Psoas muscle (tissue), 8 donors: ENCODE measurements at places on chromosomes 4 and X.

GRCh38 chr4:162732876-162733275, 433.8 kb downstream of the NAF1 start:
- peaks cover 7% of the 10 kb centered on the region for H3K4me1 ChIP-seq
- no peaks in the 10 kb centered on the region for H3K36me3 ChIP-seq
- no peak overlapping the region for H3K27ac ChIP-seq
- H3K27me3 ChIP-seq, result no peaks in the 10 kb centered on the region

GRCh38 chrX:121570072-121570841, 522.8 kb downstream of the GLUD2 start:
- H3K4me3 ChIP-seq, result no peak overlapping the region
- no peaks in the 10 kb centered on the region for H3K27me3 ChIP-seq
- no peak overlapping the region for H3K27ac ChIP-seq
- no peaks in the 10 kb centered on the region for H3K36me3 ChIP-seq
- DNase-seq, result peak; percentile 6
- H3K4me1 ChIP-seq, result no peaks in the 10 kb centered on the region

DNA sequence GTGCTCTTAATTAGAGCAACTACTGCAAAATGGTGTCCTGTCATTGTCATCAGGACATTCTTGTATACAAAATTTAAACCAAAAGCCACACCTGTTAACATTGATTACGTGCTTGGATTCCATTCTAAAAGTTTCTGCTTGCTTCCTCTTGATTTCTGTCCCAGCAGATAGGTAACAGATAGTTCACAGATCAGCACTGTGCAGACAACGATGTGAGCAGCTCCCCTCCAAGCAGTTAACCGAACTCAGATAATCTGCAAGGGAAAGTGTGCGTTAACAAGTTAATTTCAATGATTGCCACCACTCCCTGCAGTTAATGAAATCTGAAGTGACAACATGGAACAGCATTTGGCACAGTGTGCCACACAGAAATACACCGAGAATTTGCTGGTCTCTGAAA, 54.4 kb upstream of the RELL1 start:
- DNase-seq, result no peak
- no peaks in the 10 kb centered on the region for H3K36me3 ChIP-seq
- H3K4me3 ChIP-seq, result no peak overlapping the region
- no peak overlapping the region for H3K27ac ChIP-seq
- H3K4me1 ChIP-seq, result no peaks in the 10 kb centered on the region
- no peaks in the 10 kb centered on the region for H3K27me3 ChIP-seq

GRCh38 chr4:123232439-123232838, 164.2 kb upstream of the SPRY1 start:
- H3K27ac ChIP-seq, result no peak overlapping the region
- no peak overlapping the region for H3K4me3 ChIP-seq
- H3K36me3 ChIP-seq, result no peaks in the 10 kb centered on the region

GRCh38 chrX:9878146-9878820, 88.9 kb upstream of the CLDN34 start:
- no peaks in the 10 kb centered on the region for H3K36me3 ChIP-seq
- DNase-seq, result no peak
- peaks cover 14% of the 10 kb centered on the region for H3K27me3 ChIP-seq

GRCh38 chr4:175514174-175514573, 297.9 kb downstream of the GPM6A start:
- H3K4me1 ChIP-seq, result no peaks in the 10 kb centered on the region
- DNase-seq, result no peak
- no peaks in the 10 kb centered on the region for H3K36me3 ChIP-seq
- H3K4me3 ChIP-seq, result no peak overlapping the region

DNA sequence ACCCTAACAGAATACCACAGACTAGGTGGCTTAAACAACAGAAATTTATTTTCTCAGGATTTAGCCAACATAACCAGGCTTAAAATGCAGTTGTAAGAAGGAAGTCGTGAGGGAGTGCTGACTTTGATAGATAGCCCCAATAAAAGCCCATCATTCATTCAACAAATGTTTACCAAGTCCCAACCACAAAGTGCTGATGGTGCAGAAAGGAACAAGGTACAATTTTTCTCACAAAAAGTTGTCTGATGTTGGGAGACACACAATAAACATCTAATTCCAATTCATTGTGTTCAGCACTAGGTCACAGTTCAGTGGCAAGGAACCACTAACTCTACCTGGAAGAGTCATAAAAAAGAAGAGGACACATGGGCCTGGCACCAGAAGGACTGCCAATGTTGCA, 42.2 kb downstream of the AKAP4 start:
- H3K36me3 ChIP-seq, result no peaks in the 10 kb centered on the region
- no peak overlapping the region for H3K4me3 ChIP-seq
- DNase-seq, result no peak
- H3K27me3 ChIP-seq, result peaks cover 17% of the 10 kb centered on the region
- no peak overlapping the region for H3K27ac ChIP-seq

- H3K27me3 ChIP-seq, result no peaks in the 10 kb centered on the region
- H3K4me1 ChIP-seq, result no peaks in the 10 kb centered on the region
- H3K36me3 ChIP-seq, result no peaks in the 10 kb centered on the region
- no peak overlapping the region for H3K27ac ChIP-seq
Observed at GRCh38 chr4:45865781-45866180, 258.1 kb downstream of the GABRG1 start.
